Stomach (tissue), 19 donors: ENCODE measurements at places on chromosomes 5 and 9. TPM values are rescaled to one million over a fixed set of nuclear protein-coding genes. Genes with fewer than 3 reads are reported as not detected.
A peak's percentile ranks its signal among the peaks of the same experiment; 100 is the strongest.

- DNase-seq, result no peak
These were observed 59.6 kb downstream of the C9orf152 start for GRCh38 chr9:110148384-110148783.

GRCh38 chr9:12554636-12555035 is 138.5 kb upstream of the TYRP1 start:
- no peak for DNase-seq

GRCh38 chr9:20197976-20198685 is 409.3 kb upstream of the SLC24A2 start:
- DNase-seq, result no peak

GRCh38 chr5:132445640-132445923 is 45.0 kb downstream of the IRF1 start:
- DNase-seq, result no peak

- no peak for DNase-seq
These were observed 15.5 kb downstream of the SLC6A18 start for GRCh38 chr5:1240496-1241260.

GRCh38 chr5:1794901-1795290 is 4.7 kb downstream of the MRPL36 start:
- no peak for DNase-seq

DNA sequence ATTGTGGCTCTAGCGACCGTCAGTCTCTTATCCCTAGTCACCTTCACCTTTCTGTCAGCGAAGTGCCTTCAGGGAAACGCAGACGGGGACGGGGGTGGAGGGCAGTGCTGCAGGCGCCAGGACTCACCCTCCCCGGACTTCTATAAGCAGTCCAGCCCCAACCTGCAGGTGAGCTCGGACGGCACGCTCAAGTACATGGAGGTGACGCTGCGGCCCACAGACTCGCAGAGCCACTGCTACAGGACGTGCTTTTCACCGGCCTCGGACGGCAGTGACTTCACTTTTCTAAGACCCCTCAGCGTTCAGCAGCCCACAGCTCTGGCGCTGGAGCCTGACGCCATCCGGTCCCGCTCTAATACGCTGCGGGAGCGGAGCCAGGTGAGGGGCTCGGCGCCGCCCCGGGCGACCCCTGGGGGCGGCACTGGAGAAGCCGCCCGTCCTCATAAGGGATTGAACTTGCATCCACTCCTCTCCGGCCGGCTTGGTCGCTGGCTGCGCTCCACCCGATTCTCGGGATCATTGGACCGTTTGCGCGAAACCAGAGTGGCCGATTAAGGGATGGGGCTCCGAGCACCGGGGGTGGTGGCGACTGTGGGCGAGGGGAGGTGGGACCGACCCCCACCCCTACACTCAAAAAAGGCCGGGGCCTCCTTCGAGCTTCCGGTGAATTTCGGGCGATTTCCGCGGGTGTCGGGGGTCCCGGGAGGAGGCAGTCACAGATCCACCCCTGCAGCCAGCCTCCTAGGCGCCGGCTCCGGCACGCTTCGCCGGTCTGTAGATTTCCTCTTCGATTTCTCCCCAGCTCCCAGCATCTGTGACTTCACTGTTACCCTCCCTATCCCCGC is 2.7 kb downstream of the PCDHGC5 start:
- DNase-seq, result no peak

DNA sequence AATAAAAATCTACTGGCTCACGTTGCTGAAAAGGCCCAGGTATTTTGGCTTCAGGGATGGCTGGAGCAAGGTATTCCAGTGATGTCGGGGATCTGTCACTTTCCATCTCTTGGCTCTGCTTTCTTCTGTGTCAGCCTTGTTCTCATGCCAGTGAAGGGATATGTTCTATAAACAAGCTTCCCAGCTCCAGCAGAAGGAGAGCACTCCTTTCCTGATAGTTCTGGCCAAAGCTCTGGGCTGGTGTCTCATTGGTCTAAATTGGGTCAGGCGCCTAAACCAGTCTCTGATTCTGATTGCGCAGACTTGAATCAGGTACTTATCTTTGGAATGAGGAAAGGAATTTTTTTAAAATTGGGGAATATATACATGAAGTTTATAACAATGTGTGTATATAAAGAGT is 5.1 kb downstream of the SNX30 start:
- peak; percentile 28 for DNase-seq

DNA sequence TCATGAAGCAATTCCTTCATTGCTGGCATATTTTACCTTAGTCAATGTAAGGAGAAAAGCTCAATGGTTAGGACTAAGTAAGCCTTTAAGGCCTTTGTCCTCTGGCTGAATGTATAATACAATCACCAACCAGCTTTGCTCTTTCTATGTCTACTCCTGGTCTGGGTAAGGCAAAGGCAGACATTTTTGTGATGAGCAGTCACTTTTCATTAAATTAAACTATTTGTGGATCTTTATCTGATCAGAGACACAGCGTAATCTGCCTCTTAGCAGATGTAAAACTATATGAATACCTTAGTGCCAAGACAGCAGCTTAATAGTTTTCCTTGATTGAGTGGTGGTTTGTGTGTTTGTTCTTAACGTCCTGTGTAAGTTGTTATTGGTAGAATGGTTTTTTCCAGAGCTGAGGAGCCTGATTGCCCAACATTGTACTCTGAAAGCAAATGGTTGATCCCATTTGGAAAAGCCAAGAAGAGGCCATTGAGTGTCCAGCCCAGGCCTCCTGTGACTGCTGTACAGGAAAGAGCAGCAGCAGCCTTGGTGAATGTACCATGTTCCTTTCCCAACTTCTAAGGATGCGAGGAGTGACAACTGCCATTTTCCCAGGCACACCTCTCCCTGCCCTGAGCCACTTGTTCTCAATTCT is 16.5 kb upstream of the CXXC5 start:
- no peak for DNase-seq

DNA sequence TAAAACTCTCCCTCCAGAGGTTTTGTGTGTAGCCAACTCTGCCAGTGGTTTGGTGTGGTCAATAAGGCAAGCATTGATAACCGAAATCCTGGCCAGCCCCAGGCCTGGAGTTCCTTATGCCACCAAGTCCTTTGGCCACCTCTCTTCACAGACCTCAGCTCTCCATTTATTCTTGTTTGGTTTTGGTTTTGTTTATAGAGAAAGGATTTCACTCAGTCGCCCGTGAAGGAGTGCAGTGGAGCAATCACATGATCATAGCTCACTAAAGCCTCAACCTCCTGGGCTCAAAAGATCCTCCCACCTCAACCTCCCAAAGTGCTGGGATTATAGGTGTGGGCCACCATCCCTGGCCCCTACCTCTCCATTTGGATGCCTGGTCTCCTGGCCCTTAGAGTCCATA is 55.4 kb upstream of the PPARGC1B start:
- DNase-seq, result no peak

GRCh38 chr5:132658381-132659302 is 669 bp downstream of the IL13 start:
- no peak for DNase-seq

DNA sequence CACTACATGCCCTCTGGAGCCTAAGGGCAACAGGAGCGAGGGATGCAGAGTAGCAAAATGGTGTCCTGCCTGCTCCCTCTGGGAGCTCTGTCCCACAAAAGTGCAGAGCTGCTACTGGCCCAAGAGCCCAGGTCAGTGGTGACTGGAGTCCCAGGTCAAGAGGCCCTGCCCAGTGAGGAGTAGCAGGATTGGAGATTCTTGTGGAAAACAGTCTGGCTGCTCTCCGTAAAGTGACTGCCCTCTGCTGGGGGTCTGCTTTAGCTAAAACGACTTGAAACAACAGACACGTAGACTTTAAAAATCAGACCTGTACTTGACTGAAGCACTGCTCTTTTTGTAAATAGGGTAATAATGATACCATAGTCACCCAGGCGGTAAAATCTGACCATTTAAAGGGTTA is 917.0 kb downstream of the MAT2B start:
- DNase-seq, result no peak

GRCh38 chr9:126327006-126327713 is 531 bp downstream of the MVB12B start:
- DNase-seq, result no peak

DNA sequence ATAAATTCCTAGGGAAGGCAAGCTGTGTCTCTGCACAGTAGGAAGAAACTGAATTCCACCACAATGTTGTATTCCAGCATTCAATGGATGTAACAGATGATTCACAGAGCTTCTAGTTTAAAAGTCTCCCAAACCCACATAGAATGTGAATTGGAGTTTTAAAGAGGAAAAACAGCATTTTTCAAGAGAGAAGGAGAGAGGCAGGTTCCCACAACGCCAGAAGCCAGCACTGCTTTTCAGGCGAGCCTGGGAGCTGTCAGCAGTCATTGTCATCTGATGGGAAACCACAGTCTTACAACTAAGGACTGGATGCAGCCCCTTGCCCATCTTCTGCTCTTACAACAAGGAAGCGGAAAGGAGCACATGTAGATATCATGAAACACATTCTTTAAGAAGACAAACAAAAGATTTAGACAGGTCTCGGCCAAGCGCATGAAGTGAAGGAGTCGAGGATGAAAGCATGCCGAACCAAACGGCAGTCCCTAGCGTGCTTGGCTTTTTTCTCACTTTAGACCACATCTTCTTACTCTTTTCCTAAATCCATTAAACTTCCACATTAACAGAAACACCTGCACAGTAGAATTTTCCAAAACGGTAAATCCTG is 638 bp downstream of the DIRAS2 start:
- DNase-seq, result peak; percentile 12

DNA sequence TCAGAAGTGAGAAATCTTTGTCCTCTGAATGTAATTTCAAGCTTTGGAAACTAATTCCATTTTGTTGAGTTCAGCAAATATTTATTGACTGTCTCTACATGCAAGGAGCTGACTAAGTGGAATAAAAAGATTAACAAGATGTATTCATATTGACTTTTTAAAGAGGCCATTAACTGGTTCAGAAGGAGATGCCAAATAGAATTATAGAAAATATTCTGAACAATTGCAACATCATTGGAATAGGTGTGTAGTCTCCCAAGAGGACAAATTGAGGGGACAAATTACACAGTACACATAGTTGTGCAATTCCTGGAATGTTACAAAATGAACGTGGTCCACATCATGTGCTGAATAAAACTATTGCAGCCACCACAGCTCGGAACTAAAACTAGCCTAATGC is 224.2 kb downstream of the NPR3 start:
- DNase-seq, result no peak

GRCh38 chr5:52469420-52469819 is 318.3 kb upstream of the ITGA1 start:
- DNase-seq, result no peak

DNA sequence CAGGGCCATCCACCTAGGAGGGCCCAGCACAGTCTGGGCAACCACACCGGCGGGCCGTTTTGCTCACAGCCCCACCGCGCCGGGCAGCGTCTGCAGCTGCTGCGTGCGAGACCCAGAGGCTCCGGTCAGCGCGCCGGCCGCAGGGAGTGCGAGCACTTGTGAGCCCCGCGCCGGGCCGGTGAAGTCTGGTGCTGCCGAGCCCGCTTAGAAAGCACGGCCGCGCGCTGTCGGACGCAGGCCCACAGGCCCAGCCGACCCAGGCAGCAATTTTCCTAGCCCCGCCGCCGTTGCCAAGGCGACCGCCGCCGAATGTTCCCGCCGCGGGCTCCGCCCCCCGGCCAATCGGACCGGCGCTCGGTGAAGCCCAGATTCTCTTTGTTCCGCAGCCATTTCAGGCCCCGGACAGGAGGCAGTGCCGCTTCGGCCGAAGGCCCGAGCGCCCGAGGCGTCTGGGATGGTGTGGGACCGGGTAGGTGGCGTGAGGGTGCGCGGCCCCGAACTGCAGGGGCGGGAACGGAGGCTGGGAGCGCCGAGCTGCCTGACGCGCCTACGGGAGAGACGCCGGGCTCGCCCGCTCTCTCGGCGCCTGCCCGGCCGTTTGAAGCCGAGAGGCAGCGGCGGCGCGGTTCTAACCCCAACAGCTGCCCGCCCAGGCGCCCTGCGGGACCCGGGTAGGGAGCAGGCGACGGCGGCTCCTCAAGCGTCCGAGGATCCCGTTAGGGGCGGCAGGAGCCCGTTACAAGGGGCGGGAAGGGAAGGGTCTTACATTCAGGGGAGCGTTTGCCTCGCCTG is at the start of gene TNPO1:
TSS of gene TNPO1 (plus strand) at position 378 of the 792 bp plus-strand sequence. CDS start at position 455, 77 bp downstream.
- peak; percentile 94 for DNase-seq

GRCh38 chr5:140882591-140882899 is 621 bp downstream of the PCDHA13 start:
- DNase-seq, result no peak

The GOLM1 gene
- total RNA-seq, result 160 TPM

The FBLL1 gene
- total RNA-seq, result not detected

The RFESD gene
- total RNA-seq, result 2.0 TPM

The TMEM203 gene
- 33.5 TPM for total RNA-seq

The RNF183 gene
- total RNA-seq, result 5.0 TPM
